NCI-H1694 (cell line): ENCODE measurements at places on chromosomes 7 and 10.

- DNase-seq: no peak
Measured at GRCh38 chr7:70714506-70715038, 417.4 kb upstream of the GALNT17 start.

DNA sequence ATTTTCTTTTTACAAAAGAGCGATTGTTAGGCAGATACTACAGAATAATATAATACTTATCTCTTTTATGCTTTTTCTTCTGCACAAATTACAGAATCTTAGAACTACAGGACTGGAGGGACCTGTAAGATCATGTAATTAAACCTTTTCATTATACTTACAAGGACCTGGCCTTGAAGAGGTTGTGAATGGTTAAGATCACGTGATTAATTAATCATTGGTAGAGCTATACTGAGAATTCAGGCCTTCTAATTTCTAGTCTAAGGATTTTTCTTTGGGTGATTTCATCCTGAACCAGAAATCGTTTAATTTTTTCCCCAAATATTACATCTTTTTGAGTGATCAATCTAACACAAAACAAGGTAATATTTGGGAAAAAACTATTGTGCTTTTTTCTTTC is 163.8 kb upstream of the SLC26A5 start:
- DNase-seq: no peak

GRCh38 chr10:100873827-100874326 is 38.9 kb upstream of the SLF2 start:
- no peak for DNase-seq

DNA sequence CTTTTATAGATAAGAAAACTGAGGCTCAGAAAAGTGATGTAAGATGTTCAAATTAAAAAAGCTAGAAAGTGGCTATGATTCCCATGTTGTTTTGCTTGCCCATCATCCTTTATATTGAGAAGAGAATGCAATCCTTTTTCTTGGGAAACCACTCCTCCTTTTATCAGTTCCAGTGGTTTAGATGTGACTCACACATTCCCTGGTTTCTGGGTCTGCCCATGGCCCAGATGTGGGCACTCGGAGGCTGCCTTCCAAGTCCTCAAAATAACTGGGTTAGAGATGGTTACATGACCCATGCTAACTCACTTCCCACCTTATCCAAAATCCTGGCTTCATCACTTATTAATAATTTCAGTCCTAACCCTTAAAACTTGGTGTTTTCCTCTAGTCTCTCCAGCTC is 550.0 kb downstream of the MDFIC start:
- no peak for DNase-seq

DNA sequence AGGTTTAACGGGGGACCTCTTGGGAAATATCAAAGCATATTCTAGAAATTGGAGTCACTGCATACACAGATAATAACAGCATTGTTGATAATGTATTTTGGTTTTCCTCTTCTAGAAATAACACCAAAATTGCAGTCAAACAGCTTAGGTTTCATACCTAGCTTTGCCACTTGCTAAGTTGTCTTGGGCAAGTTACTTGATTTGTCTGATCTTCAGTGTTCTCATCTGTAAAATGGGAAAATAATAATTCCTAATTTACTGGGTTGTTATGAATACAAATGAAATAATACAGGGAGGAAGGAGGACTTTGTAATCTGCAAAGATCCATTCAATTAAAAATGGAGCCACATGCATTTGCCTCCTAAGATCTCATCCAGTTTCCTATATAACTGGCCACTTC is 20.3 kb upstream of the NUP205 start:
- no peak for DNase-seq

DNA sequence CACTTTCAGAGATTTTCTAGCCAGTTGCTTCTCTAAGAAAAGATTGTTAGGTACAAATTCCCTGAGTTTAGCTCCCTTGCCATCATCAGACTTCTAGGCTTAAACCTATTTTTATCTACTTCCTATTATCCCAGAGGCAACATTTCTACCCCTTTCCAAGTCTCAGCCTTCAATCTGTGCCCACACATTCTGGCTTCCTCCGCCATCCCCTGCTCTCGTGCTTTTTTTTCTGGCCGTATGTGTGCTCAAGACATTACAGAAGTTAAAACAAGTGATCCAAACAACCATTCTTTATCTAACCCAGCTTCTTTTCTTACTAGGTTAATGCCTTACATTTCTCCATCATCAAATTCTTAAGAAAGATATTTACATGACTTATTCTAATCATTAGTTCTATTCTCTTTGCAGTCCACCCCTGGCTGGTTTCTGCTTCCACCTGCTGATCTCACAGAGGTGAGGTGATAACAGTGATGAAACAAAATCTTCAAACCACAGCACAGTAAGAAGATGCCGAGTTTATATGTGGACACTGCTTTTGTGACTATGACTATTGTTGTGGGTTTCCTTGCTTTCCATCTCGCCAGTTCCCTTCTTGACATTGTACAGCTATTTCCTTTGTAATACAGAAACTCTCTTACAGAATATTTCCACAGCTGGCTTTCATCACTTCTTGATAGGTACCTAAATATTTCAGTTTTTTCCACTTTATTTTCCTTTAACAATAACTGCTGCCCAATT is 18.3 kb upstream of the CDK6 start:
- no peak for DNase-seq

DNA sequence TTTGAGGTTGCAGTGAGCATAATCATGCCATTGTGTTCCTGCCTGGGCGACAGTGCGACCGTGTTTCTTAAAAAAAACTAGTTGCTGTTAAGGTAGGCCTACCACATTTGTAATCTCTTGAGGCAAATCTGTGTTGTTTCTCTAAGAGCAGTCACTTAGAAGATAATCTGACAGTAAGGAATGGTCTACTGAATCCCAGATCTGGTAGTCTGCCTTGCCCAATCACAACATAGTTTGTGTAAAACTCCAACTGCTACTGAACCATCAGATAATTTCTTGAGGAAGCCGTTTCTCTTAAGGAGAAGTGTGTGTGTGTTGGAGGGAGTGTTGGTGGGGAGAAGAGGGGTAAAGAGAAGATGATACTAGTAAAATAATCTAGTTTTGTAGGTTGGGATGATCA is 5.0 kb downstream of the NRF1 start:
- DNase-seq: no peak

DNA sequence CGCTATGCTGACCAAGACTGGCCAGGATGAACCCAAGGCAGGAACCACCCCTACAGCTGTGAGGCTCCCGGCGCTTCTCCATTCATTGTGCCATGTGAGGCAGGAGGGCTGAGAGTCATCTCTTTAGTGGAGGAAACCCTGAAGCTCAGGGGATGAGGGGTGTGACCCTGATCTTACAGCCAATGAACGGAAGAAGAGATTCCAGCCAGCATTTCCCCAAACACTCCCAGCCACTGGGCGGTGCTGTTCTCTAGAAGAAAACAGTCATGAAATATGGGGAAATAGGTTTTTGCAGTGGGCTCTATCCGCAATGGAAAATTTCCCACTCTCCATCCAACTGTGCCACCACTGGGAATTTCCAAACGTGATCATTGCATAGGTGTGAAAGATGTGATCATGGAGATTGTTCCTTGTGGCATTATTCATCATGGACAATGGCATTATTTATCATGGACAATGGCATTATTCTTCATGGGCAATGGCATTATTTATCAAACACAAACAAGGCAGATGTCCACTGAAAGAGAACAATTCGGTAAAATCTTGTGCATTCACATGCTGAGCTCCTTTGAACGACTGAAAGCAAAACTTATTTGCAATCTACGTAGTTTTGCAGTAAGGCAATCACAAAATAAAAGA is 14.0 kb upstream of the SLC18A2 start:
- DNase-seq: no peak

DNA sequence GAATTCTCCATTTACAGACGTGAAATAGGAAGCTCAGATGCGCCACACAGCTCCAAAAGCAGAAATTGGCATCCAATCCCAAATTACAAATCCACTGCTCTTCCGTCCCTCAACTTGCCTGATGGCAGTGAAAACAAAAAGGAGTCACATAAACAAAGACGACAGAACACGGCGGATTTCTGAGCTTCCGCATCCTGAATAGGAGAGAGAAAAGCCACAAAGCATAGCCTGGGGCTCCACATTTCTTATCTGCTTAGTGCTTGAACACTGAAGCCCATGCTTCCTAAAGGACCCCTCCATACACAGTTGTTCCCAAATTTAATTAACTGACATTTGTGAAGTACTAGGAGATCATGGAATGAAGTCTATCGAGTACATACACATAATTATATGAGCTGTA is 32.6 kb downstream of the BEND7 start:
- DNase-seq: no peak

GRCh38 chr7:157377436-157378124 is 40.8 kb downstream of the DNAJB6 start:
- DNase-seq: no peak

GRCh38 chr10:4533621-4534020 is 292.4 kb upstream of the AKR1E2 start:
- no peak for DNase-seq

- no peak for DNase-seq
Measured at GRCh38 chr10:77505431-77506334, 131.9 kb downstream of the KCNMA1 start.

DNA sequence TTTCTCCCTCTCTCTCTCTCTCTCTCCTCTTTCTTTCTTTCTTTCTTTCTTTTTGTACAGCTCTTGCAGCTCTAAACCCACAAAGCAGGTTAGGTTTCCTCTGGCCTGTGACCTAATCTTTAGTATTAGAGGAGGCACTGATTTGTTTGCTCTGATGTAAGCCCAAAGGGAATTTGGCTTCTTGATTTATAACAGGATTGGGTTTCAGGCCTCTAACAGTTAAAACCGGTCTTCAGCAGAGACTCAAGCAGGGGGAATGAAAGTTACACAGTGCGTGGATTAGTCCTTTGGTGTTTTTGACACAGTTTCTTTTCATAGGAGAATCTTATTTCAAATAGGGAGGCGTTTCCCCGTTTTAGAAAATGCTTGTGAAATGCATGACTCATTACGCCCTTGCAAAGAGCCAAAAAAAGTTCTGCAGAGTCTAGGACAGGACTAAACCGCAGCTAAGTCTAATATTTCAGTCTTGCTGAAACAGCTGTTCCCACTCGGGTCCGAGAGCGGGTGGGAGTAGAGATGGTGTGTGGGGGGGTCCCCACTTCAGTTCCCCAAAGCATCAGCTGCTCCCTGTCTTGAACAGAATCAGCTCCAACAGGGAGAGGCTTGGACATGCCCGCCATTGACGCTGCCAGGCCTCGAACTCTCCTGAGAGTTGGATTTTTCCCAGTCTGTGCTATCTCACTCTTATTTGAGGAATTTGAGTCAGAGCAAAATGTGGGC is 296.5 kb upstream of the PITRM1 start:
- DNase-seq: no peak

- no peak for DNase-seq
Measured at GRCh38 chr10:113550365-113550764, 2.5 kb upstream of the HABP2 start.

- no peak for DNase-seq
Measured at GRCh38 chr10:71582019-71582418, 137.6 kb downstream of the C10orf105 start.
